ENCODE measurements at places on chromosomes 12 and 14.

- DNase-seq, result no peak
Observed at GRCh38 chr12:116498471-116498870, 60.7 kb upstream of the MAP1LC3B2 start.

DNA sequence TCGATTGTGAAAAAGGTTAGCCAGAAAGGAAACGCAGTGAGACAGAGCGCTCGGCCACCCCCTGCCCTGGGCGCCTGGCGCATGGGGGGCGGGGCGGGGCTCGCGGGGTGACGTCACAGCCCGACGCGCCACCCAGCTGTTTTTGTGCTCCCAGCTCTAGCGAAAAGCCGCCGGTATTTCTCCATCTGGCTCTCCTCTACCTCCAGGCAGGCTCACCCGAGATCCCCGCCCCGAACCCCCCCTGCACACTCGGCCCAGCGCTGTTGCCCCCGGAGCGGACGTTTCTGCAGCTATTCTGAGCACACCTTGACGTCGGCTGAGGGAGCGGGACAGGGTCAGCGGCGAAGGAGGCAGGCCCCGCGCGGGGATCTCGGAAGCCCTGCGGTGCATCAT lies at the start of gene GABARAPL1:
Gene GABARAPL1 (plus strand): TSS at position 139 of the 393 bp plus-strand sequence. CDS start 253 bp downstream, at position 392.
- peak; percentile 89 for DNase-seq

DNA sequence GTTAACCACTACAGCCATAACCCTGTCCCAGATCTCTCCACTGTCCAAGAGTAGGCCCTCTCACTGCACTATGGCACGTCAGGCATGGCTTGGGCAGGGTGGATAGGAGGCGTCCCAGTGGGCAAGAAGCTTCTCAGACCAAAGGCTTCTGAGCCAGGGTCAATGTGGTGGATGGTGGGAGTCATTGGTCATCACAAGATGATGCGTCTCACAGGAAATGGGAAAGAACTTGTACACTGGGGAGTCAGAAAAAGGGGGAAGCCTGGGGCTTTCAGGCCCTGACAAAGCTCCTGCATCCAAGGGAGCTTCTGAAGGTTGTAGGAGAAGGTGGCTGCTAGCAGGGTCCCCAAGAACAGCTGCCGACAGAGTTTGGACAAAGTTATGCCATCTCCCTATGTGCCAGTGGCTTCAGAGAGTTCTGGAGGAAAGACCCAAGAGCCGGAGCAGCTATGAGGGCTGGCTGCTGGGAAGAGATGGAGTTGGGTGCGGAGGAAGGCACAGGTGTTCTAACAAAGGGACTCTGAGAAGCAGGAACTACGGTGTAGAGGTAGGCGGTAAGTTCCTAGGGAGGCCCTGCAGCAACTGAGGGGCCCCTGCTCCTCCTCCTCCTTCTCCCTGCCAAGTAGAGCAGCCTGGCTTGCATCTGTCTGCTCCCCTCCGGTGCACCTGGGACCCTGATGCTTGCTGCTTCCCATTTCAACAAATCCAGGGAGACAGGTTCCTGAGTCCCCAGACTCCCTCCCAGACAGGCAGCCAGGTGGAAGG lies 81.1 kb downstream of the ARL6IP4 start:
- DNase-seq, result no peak

GRCh38 chr14:77582511-77582910 lies 33.9 kb downstream of the SPTLC2 start:
- no peak for DNase-seq

- peak; percentile 68 for DNase-seq
Observed at GRCh38 chr12:80936642-80937390, 918 bp downstream of the LIN7A start.

DNA sequence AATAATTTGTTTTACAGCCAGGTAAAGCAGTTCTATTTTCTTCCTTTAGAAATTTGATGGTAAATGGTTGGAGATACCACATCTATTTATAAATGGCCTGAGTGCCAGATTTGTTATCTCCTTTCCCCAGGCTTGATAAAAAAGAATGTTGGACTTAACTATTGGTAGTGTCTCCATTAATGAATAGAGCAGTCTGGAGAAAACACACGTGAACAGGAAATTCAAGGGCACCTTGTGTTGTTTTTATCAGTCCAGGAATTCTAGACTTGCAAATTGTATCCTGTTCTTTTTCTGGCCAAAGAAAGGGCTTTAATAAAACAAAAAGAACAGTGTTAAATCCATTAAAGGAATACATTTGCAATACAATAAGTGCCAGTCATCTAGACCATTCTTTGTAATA lies 40.8 kb upstream of the BMAL2 start:
- no peak for DNase-seq

- no peak for DNase-seq
Observed at GRCh38 chr14:92297818-92298595, 25.0 kb upstream of the SLC24A4 start.

- no peak for DNase-seq
Observed at GRCh38 chr14:100531152-100532121, 55.8 kb downstream of the BEGAIN start.

GRCh38 chr12:83136411-83136810 lies 449.7 kb downstream of the TMTC2 start:
- DNase-seq, result no peak

- DNase-seq, result no peak
Observed at GRCh38 chr12:9710584-9711375, 22.1 kb downstream of the CLECL1 start.

GRCh38 chr12:4991373-4991772 lies 52.3 kb upstream of the KCNA5 start:
- DNase-seq, result no peak

- no peak for DNase-seq
Observed at GRCh38 chr12:97446895-97447294, 15.7 kb upstream of the RMST start.

DNA sequence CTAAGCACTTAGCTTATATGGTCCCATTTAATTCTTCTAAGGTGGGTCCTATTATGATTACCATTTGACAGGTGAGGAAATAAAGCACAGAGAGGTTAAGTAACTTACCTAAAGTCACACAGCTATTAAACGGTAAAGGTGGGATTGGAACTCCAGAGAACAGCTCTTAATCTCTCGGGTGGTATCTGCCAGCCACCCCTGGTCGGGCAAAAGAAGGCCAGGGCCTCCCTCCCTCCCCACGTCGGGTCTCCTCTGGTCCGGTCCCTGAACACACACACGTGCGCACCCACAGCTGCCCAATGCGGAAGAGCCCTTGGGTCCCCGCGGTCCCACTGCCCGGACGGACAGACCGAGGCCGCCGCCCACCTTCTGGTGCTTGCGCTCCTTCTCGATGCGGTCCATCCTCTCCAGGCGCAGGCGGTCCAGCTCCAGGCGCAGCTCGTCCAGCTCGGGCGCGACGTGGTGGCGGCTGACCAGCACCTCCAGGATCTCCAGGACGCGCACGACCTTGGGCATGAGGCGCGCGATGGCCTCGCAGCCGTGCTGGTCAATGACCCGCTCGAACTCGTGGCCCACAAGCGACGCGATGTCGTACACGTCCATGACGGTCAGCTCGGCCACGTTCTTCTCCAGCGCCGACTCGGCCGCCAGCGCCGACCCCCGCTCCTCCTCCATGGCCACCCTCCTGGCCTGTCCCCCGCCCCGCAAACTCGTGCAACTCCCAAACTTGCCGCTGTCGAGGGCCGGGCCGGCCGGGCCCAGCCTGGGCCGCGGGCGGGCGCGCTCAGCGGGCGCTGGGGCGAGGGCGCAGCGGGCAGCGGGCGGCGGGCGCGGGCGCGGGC lies 490 bp downstream of the RILPL1 start:
- DNase-seq, result peak; percentile 69

DNA sequence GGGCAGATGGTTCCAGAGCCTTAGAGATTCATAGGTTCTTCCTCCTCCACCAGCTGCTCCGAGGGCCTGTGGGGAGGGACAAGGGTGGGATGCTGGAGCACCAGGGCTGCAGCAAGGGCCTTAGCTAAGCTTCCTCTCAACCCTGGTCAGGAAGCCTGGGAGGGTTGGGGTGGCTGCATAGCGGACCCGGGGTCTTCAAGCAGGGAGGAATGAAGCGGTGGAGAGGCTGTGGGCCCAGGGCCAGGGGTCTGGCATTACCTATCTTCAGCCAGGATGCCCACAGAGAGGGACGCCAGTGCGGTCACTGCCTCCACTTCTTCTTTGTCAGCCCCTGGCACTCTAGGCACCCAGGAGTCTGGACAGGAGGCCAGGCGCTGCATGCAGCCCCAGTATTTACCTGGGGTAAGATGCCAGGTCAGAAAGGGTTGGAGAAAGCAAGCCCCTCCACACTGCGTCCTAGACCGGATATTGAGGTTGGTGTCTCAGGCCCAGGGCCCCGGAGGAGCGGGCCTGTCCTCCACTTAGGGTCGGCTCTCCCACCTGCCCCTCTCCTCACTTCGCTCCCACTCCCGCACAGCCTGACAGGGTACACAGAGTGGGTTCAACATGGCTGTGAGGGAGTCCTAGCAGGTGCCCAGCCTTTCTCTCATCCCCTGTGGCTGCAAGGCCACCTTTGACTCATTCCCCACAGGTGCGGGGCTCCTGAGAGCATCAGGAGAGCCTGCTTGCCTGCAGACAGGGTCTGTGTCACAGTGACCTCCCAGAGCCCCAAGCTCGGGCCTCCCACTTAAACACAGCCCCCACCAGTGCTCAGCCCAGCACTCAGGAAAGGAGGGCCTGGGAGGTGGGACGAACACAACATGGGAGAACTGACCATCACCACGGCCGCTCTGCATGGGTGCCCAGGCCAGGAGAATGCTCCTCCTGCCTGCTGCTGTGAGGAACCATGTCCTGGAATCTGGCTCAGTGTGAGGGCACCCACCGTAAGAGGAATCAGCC lies 11.1 kb downstream of the SLC48A1 start:
- no peak for DNase-seq
